ENCODE measurements at places on chromosomes 1 and 21. TPM values are rescaled to one million over a fixed set of nuclear protein-coding genes. Genes with fewer than 3 reads are reported as not detected.

GRCh38 chr1:156401041-156401574, 32.1 kb downstream of the RHBG start:
- no peak for DNase-seq

GRCh38 chr1:241944300-241944699, 13.3 kb upstream of the BECN2 start:
- DNase-seq = no peak

DNA sequence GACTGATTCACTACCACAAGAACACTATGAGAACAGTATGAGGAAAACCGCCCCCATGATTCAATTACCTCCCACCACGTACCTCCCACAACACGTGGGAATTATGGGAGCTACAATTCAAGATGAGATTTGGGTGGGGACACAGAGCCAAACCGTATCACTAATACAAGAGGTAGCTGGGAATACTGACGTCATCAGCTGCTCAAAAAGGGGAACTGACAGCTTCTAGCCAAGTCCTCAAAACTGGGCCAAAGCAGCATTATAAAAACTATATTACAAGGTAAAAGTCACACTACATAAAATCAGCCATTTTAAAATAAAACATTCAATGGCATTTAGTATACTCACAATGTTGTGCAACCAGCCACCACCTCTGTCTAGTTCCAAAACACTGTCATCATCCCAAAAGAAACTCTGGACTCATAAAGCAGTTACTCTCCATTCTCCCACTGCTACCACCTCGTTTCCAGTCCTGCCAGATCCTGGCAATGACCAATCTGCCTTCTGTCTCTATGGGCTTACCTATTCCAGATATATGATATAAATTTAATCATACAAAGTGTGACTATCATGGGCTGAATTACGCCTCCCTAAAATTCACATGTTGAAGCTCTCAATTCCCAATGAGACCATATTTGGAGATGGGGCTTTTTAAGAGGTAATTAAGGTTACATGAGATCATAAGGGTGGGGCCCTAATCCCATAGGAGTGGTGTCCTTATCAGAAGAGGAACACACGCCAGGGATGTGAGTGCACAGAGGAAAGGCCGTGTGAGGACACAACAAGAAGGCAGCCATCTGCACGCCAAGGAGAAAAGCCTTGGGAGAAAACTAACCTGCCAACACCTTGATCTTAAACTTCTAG, 192.1 kb downstream of the SETD4 start:
- no peak for DNase-seq

DNA sequence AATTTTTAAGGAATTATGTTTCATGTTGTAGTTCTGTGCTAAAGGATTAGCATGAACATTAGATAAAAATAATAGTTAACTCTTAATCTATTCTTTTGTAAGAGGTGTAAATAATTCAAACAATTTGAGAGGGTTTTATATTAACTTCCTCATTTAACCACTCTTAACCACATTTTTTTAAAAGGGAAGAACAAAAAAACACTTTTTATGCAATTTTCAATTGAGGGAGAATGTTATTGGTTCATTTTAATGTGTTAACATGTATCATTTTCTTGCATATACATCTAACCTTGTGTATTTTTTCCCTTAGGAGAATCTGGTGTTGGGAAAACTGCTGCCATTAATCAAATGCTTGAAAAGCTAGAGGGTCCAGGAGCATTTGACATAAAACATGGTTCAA, 169.0 kb downstream of the LBR start:
- DNase-seq = no peak

DNA sequence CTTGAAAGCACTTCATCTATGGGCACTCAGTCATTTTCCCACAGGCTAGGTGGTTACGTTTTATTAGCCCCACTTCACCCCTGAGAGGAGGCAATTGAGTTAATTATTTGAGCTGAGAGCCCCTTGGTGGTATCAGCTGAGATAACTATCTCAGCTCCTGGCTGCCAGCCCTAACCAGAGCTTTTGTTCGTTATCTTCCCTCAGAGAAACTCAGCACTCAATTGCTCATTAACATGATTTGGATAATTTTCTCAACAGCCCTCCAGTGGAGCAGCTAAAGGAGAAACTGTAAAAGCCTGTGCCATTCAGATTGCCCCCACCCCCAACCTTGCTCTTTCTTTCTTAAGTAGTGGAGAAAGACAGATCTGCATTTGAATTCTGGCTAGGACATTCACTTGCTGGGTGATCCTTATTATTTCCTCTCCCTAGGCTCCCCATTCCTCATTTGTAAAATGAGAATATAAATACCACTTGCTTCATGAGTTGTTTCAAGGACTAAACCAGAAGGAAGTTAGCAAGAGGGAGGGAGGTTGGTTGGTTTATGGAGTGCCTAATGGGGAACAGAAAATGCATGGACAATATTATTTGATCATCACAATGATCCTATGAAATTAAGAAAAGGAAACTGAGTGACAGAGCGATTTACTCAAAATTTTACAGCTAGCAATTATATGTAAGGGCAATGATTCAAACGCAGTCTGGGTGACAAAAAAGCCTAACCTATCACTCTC, 218.7 kb upstream of the FGGY start:
- peak; percentile 58 for DNase-seq

DNA sequence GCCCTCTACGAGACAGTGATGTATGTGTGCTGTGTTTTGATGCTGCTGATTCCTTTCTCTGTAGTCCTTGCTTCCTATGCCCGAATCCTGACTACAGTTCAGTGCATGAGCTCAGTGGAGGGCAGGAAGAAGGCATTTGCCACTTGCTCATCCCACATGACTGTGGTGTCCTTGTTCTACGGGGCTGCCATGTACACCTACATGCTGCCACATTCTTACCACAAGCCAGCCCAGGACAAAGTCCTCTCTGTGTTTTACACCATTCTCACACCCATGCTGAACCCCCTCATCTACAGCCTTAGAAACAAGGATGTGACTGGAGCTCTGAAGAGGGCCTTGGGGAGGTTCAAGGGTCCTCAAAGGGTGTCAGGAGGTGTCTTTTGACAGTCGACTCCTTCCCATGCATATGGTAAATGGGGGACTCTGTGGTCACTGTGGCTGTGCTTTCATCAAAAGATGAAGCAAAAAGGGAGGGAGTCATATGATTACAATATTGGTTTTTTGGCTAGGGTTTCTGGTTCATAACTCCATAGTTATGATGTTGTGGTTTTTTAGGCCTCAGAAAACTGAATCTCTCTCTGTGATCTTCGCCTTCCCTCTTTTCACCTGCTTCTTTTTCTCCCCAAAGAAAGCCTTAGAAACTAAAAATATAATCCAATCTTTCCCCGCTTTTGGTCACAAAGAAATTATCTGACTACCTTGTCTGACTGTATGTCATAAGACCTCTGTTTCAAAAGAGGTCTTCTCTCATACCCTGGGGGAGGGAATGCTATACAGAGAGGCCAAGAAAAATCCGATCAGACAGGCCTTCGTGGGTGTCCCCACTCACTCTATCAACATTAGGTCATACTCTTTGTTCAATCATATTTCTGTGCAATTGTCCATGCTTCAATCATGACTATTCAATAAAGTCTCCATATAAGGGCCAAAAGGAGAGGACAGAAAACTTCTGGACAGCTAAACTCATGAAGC, 4.2 kb downstream of the OR2T1 start:
- DNase-seq = no peak

DNA sequence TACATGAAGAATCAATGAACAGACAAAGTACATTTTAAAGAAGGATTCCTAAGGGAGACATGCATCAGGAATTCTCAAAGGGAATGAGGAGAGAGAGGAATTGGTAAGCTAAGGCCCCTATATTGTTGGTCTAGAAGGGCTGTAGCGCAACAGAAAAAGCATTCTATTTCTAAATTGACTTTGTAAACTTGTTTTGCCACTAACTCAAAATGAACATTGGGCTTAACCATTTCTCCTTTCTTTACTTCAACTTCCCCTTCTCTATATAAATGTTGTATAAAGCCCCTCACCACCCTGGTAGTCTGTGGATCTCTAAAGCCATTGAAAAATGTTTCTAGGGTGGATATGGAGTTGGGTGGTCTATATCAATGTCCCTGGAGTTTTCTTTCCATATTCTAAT, 20.4 kb upstream of the OR6N2 start:
- DNase-seq = no peak

DNA sequence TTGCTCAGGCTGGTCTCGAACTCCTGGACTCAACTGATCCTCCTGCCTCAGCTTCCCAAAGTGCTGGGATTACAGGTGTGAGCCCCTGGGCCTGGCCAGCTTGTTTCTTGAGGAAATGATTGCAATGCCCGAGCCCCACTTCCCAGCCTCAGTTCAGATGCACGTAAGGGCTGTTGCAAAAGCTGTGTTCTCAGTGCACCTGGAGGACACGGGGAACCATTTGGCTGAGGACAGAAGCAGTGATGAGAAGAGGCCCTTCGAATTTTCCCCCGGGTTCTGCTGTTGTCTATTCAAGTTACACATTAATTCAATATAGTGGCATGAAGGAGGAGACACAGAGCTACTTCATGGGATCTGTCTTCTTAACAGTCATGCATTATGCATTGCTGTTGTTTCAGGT, 78.8 kb upstream of the WDR26 start:
- DNase-seq = no peak

DNA sequence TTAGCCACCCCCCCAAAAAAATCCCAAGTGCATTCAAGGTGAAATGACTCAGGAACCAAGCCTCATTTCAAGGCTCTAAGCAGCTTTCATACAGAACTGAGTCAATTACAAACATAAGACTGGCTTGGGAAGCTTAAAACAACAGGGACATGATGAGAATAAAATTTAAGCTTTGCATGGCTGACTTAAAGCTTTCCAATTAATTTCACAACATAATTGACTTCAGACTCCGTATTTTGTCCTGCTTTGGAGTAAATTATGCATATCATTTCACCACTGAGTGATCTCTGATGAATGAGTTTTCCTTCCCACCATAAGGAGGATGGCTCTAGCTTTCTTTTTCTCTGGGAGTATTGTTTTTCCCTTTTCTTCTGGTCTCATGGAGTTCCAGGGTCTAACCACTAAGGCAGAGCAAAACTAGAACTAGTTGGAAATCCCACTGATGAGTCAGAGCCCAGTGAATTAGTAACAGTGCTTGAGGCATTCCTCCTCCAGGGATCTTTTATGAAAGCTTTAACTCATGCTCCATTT, 72.8 kb downstream of the XCL2 start:
- no peak for DNase-seq

DNA sequence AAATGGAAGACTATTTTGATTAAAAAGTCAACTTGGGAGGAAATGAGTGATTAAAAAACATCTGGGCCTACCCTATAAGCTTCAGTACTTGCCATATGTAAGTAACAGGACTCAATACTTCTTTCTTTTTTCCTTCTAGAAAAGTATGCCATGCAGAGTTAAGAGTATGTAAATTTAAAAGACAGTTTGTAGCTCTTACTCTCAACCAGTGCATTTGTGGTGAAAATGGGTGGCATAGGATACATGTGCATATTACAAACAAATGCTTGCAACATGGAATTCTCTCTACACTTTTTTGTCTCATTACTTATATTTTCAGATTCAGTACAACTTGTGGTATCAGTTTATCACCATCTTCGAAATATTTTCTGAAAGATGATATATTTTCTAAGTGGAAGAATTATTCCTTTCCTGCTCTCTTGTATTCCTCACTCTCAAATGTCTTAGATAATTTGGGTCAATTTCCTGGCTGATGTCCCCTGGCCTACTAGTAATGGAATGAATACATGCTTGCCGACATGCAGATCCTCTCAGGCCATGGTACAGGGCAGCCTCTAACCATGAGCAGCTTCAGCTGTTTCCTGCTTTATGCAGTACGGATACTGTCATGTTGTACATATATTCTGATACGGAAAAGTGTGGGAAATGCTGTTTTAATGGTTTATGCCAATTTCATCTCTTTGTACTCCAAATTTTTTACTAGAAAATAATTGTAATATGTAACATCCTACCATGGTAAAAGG, 81.4 kb upstream of the ZNF326 start:
- no peak for DNase-seq

DNA sequence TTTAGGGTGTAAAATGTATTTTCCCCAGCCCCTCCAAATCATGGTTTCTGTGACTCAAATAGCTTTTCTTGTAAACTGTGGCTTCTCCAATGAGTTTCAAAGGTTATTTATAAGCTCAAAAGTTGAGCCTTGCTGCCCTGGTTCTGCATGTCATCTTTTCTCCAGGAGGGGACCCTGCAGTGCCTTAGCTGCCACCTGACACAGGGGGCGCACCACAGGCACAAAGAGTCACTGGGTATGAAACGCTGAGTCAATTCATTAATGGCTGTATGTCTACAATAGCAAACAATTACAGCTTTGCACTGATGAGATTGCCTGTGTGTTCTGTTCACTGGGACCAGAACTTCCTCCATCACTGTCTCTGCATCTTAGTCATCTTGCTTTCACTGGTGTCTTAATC, 100.8 kb downstream of the PCP4 start:
- DNase-seq = no peak

- DNase-seq = no peak
Measured at GRCh38 chr1:197982256-197982655, 65.1 kb downstream of the LHX9 start.

GRCh38 chr1:91924146-91924545, 25.1 kb upstream of the BRDT start:
- no peak for DNase-seq

DNA sequence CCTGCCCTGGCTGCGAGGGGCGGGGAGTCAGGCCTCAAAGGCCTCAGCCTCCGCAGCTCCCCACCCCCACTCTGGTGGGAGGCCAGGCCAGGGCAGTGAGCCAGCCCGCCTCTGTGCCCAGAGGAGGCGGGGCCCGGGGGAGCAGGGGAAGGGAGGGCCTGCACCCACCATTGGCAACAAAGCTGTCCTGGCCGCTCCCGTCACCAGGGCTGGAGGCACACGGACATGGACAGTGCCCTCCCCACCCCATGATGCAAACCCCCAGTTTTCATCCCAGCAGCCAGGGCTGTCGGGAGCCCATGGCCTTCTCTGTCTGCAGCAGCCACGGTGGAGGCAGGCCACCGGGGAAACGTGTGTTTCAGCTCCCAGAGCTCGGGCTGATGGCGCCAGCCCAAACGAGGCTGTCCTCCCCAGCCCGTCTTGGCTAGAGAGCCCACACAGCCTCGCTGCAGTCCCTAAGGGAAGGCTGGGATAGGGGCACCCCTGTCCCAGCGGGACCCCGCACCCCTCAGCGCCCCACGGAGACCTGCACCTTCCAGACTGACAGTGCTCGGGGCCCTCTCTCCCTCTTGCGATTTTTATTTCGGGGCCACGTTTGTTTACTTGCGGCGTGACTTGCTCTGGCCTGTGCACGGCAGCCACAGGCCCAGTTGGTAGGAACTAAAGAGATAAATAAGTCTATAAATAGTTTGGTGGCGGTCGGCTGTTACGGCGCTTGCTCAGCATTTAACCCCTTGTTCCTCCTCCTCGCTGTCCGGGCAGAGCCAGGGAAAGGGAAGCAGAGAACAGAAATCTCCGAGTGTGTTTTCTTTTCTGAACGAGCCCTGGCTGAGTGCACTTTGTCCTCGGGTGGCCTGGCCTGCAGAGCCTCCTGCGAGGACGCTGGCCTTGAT, 101.8 kb downstream of the PRDM16 start:
- DNase-seq = peak; percentile 95

The FMO1 gene
- total RNA-seq = 3.7 TPM

The EXTL1 gene
- 0.63 TPM for total RNA-seq

The LMX1A gene
- not detected for total RNA-seq

The BRDT gene
- total RNA-seq = 0.15 TPM

The THEM5 gene
- not detected for total RNA-seq
